ENCODE measurements at places on chromosomes 4 and X. TPM values are rescaled to one million over a fixed set of nuclear protein-coding genes. Genes with fewer than 3 reads are reported as not detected.
A peak's percentile ranks its signal among the peaks of the same experiment; 100 is the strongest.

VCX3B gene
- not detected for total RNA-seq

DNA sequence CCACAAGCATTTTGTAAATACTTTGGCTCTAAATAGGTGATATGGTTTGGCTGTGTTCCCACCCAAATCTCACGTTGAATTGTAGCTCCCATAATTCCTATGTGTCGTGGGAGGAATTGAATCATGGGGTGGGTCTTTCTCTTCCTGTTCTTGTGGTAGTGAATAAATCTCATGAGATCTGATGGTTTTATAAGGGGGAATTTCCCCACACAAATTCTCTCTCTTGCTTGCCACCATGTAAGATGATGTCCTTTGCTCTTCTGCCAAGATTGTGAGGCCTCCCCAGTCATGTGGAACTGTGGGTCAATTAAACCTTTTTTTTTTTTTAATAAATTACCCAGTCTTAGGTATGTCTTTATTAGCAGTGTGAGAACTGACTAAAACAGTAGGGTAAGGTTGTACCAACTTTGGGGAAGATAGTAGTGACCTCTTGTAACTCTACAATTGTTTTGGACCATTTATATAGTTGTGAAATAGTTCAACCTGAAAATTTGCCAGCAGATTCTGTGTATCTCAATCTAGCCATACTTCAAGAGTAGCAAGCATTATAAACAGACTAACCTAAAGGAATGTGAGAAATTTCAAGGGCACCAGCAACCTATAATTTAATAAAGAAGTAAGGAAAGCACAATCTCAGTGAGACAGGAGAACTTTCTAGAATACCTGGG, 727.8 kb downstream of the GRID2 start:
- no peak for DNase-seq

UGT2B10 gene
- total RNA-seq: not detected

MND1 gene
- 21.0 TPM for total RNA-seq

ZNF182 gene
- 7.5 TPM for total RNA-seq

DNA sequence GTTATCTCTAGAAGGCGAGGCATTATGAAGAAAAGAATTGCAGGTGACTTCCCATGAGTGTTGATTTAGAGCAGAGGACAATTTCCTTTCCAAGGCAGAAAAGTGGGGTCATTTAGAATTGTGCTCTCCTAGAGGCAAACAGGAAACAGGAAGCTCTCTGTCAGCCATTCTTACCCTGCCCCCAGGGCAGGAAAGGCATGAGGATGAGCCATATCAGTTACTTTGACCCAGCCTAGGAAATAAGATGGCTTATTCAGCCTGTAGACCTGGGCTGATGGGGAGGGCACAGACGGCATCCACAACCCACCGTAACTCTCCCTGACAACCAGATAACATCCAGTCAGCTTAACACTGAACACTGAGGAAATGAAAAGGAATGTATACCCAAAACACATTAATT, 88.8 kb upstream of the KDR start:
- no peak for DNase-seq

GRCh38 chr4:48042979-48043461, 26.4 kb downstream of the NIPAL1 start:
- no peak for DNase-seq

DCAF12L2 gene
- total RNA-seq: 1.2 TPM

LGI2 gene
- total RNA-seq: 1.4 TPM

- no peak for DNase-seq
Measured at GRCh38 chrX:71665747-71666146, 1.6 kb upstream of the LOC101059915 start.

ZNF280C gene
- 8.2 TPM for total RNA-seq

PASD1 gene
- not detected for total RNA-seq

GRCh38 chrX:44975666-44976263, 102.8 kb downstream of the KDM6A start:
- DNase-seq: no peak

USP27X gene
- 5.7 TPM for total RNA-seq

CYBB gene
- total RNA-seq: 0.04 TPM

DNA sequence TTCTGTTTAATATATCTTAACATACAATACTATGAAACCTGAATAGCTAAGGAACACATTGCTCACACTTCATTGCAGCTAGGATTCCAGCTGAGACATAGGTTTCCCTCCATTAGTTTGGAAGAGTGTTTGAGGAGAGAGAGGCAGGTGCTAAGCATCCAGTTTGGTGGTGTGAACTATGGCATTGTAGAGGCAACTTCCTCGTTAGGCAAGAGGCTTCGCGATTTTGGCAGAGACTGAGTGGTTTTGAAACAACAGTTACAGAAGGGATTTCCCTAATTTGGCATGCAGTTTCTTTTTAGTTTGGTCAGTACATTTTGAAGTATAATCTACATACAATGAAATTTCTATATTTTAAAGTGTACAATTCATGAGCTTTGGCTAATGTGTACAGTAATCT, 117.1 kb upstream of the BMP3 start:
- DNase-seq: no peak

CNOT6L gene
- 15.9 TPM for total RNA-seq

DNA sequence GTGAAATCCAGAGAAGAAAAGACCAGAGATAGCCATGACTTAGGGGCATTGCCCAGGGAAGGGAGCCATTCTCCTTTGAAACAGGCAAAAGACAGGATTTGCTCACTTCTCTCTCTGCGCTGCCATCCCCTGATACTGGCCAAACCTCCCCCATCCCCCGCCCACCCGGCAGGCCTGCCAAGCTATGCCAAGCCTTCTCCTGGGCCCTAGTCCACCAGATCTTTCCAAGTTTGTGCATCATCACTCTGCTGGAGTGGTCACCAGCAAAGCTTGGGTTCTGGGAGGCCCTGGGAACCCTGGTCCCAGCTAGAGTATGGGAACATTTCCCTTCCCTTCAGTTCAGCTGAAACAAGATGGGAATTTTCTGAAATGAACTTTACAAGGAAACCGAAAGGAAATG, 18.4 kb downstream of the EFNB1 start:
- no peak for DNase-seq

DNA sequence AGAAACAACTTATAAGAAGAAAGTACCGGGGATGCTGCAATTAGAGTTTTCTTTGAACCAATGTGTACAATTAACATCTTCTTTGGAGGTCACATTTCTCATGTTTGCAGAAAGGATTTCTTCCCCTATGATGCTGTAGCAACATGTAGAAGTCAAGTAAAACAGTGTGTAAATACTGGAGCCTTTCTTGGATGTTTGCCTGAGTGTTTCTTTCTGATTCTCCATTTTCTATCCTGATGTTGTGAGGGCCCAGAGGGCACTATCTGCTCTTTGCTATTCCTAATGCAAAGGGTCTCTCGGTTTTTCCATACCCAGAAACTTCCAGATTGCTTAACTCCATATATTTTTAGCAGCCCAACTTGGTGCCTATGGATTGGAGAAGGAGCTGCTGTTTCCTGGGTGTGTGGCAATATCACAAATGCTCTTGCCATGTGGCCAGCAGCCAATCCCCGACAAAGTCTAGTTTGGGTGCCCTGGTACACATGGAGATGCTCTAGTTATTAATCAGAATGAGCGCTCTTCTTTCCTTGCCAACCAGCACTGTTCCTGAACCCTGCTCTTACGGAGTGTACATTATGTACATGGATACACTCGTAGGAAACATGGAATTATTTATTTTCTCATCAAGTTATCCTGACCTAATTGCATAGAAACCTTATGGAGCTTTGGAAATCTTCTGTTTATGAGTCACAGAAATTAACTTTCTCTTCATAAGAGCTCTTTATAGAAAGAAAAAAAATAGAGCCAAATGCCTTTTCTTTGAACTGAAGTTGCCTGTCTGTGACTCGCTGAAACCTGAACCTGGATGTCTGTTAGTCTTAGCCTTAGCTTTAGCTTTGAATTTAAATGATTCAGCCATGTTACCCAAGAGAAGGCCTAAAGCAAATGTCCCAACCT, 67.0 kb upstream of the GPC4 start:
- no peak for DNase-seq

DNA sequence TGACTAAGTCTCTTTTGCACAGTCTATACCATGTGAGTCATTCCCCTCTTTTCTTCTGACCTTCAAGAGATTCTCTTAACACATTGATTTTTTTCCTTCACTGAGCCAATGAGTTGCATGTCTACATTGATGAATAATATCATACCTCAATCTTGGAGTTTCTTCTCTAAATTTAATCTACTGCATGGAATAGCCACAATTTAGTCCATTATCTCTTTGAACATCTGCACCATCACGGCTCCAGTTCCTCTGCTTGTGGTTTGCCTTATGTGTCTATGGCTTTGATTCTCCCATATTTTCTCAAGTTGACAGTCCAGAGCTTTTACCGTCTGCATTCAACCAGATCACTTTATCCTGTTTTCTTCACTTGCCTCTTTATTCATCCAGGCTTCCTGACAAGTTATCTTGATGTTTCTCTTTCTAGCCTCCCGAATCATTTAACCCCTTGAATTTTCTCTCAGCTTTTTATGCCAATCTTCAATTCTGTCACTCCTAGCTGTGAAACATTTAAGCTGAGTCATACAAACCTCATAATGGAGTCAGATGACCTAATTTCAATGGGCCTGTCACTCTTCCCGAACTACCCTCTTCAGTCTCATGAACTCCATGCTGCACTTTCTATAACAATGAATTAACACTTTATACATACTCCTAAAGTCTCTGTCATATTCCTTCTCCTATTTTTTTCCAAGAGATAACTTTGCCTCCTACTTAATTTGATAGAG, 222.3 kb downstream of the CPE start:
- DNase-seq: no peak

DNA sequence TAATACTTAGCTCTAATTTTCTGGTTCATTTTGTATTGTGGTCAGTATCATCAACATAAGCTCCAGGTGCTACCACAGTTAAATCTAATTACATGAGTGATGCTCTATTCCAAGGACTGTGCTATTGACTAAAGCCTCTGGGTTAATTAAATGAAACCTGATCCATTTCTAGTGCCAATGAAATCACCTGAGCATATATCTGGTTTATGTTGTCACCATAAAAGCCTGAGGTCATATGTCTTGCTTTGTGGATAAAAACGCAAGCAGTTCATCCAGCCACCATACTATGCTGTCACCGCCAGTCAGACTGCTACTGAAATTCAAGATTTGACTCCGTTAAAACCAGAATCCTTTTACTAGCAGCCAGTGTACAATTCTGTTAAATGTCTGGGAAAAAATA, 64.2 kb upstream of the ZNF518B start:
- no peak for DNase-seq

GRCh38 chrX:109886122-109886761, 116.7 kb upstream of the TMEM164 start:
- peak; percentile 38 for DNase-seq

- DNase-seq: no peak
Measured at GRCh38 chr4:122639181-122639580, 18.3 kb upstream of the IL21 start.

GRCh38 chr4:126465341-126465740, 1150.6 kb downstream of the FAT4 start:
- no peak for DNase-seq

DNA sequence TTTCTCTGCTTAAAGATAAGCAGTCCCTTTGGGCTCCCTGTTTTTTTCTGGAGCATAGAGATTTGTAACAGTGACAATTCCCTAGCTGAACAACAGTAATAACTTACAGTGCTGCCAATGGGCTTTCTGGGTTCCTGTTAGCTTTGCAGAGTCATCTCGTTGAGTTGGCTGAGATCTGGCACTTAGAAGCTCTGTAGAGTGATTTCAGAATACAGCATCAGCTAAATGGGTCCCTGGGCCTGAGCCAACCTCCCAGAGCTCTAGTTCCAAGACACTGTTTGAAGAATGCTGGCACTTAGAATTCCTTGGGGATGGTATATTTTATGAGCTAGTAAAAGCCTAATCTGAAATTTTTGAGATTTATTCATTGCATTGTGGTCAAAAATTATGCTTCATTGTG, 43.5 kb upstream of the SERTM2 start:
- DNase-seq: no peak

GRCh38 chr4:3321295-3321889, 28.6 kb downstream of the RGS12 start:
- no peak for DNase-seq

GRCh38 chrX:50838820-50839600, 25.0 kb upstream of the SHROOM4 start:
- DNase-seq: no peak

DNA sequence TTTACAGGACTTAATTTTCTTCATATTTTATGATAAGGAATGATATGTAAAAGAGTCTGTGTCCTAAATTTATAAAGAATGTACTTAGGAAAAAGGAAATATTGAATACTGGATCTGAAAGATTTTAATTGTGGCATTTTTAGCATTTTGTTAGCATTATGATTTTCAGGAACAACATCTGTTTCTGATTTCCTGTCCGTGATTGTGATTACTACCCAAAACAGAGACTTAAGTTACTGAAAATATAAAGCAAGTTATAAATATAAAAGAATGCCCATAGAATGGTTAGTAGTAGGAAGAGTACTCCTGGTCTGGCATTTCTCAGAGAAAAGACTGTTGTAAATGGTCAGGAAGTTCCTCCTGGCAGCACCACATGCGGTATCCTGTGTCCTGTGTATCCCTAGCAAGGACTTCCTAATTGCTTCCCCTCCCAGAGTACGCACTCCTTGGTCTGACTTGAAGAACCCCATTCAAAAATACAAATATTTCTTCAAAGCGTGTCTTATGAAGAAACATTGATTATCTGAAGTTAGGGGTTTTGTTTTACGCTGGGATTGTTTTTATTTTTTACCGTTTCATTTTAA, 88.9 kb downstream of the RS1 start:
- DNase-seq: no peak

DNA sequence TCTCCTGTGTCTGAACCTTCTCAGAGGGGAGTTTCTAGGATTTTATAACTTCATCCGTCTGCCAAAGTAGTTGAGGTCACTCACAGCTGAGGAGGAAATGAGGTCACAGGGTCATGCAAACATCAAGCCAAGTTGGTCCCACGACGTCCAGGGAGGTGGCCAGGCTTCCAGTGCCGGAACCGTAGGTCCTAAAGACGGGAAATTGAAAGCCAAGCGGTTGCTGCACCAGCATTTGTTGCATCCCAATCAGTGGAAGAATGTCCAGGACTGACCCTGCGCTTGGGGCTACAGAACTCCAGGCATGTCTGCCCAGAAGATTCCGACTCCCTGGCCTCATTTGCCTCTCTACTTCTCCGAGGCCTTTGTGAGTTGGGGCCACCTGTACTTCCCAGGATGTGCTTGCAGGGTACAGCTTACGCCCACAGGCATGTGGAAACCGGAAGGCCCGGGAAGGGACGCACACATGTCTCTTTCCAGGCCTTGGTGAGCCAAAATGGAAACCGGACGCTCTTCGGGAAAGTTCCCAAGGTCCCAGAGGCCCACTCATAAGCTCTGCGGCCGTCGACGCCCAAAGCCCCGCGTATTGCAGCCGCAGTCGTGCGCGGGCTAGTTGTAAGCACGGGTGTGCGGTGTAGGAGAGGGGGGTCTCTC, 9.3 kb downstream of the PRDM8 start:
- DNase-seq: no peak

DNA sequence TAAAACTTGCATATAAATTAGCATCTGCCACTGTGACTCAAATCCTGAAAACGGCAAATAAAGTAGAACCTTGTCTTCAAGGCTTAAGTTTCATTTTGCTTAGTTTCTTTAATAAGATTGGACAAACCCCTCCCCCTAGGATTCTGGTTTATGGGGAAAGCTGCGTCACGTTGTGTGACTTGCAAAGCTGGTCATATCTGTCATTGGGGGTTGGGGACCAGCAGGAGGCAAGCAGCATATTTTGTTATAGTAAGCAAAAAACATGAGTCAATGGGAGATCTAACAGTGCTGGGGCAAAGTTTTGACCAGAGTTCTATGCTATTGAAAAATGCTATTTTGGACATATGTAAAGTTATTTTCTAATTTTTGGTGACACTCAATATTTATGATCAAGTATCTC, 407.3 kb downstream of the PCDH18 start:
- DNase-seq: no peak

ELF4 gene
- total RNA-seq: 0.81 TPM

- no peak for DNase-seq
Measured at GRCh38 chrX:819684-820083, 189.1 kb downstream of the SHOX start.
